ENCODE measurements at places on chromosomes 6 and 20.

GRCh38 chr6:53189554-53189953 lies 40.9 kb upstream of the GCM1 start:
- peak; percentile 86 for DNase-seq

DNA sequence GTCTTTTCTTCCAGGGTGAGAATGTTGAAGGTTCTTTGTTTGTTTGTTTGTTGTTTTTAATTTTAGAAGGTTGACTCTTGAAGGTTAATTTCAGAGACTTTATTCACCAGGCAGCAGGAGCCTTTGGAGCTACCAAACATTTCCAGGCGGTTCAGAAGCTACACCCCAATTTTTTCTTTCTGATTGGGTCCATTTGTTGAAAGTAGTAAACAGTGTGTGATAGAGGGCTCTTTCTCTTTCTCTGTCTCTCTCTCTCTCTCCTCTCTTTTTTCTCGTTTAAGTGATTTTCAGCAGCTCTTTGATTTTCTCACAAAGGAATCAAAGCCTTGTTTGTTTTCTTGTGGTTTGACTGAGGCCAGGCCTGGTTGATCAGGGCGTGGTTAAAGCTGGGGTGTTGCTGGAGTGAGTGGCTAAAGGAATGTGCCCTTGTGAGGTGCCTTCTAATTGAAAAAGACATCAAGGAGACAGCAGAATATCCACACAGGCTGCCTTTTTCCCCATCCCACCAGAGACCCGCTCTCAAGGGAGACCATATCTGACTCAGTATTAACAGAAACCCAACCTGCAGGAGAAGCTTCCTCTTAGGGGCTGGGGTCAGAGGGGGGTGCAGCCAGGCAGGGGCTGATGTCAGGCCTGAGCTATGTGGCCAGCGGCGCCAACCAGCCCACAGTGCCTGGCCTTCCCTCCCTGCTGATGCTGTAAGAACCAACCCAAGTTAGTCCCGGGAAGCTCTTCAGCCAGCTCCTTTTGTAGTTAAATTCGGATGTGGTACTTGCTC lies 40.4 kb upstream of the NAA20 start:
- peak; percentile 73 for DNase-seq

DNA sequence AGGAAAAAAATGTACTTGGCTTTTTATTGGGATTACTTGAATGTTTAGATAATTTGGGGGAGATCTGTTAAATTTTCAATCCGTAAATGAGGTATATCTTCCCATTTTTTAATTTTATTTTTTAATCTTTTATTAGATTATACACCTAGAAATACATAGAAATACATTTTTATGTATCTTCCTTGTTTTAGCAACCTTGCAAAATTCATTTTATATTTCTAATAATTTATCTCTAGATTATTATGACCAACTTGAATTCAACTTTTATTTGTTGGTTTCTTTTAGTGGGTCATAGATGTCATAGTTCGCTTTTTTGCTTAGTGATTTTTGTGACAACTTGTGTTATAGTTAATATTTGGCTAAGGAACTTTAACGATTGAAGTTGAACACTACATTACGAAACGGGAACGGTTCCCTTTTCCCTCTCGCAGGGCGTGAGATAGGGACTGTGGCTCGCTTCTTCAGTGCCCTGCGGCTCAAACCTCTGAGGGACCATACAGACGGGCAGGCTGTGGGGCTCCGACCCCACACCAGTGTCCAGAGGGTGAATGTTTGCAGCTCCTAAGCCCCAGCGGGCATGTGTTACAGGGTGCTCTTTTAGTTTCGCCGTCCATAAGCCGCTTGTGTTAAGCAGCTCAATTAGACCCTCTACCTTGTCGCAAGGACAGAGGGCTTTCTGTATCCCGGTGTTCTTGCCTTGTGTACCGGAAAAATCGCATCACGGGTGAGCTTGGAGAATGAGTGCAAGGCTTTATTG lies 53.8 kb downstream of the PRND start:
- no peak for DNase-seq

DNA sequence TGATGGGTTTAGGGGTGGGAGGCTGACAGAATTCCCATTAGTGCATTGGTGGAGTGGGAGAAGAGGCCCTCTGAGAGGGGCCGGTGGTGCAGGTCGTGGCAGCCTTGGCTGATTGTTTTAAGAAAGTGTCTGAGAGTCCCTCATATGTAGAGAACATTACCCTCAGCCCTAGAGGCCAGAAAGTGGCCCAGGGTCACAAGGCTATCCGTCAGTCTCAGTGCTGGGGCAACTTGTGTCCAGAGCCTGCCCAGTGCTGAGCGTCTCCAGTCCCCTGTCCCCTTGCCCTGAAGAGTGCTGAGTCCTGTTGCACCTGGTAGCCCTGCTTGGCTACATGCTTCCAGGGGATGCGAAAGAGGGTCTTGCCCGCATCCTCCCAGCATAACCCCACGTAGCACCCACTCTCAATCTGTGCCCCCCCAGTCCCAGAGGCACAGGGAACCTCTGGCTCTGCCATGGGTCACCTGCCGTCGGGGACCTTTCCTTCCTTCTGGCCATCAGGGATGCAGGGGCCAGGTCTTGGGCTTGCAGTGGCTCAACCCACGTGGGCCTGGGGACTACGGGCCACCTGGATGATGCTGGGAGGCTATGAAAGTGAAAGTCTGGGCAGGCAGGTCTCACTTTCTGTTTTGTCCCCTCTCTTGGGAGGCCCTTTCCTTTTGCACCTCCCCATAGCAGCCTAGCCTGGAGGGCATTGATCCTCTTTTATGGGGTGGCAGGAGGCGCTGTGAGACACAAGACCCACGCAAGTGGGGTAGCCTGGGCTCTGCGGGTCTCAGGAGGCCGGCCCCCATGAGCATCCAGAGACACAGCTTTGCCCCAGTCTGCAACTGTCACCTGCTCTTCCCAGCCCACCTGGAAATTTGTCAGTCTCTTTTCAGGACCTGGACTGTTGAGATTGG lies 12.2 kb downstream of the DUSP15 start:
- DNase-seq, result no peak

GRCh38 chr6:15389765-15390723 lies 144.2 kb downstream of the JARID2 start:
- DNase-seq, result peak; percentile 65

GRCh38 chr6:14468647-14469321 lies 351.2 kb downstream of the CD83 start:
- no peak for DNase-seq

DNA sequence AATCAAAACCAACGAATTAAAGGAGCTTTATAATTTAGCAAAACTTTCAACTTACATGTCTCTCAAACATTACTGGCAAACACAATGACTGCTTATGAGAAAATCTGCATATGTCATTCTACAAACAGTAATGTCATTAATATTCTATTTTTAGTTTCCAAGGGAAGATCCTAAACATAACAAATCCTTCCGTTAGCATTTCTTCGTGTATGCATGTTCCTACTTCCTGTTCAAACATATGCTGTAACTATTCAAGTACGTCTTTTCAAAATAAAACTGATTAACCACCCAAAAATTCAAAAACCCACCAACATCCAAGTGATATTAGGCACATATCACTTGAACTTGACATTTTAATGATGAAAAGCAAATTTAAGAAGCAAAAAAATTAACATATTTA lies 131.3 kb downstream of the HACE1 start:
- peak; percentile 22 for DNase-seq

DNA sequence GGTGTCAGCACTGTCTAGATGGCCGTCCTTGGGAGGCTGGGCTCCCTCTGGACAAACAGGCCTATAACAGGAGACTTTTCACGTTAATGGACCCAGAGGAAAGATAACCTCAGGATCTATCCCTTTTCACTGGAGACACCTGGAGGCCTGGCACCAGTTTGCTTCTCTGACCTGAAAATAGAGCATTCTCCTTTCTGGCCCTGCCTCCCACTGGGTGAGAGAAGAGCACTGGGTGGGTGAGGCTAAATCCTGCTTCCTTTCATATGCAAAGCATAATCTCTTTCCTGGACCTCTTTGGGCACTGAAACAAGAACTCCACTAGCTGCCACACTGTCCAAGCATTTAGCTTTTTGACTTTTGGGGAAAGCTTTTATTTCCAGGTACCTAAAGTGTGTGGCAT lies 78.3 kb downstream of the FOXO3 start:
- DNase-seq, result no peak

- DNase-seq, result no peak
Measured at GRCh38 chr6:133891149-133891926, 2.4 kb downstream of the TCF21 start.

GRCh38 chr6:122548281-122548680 lies 61.9 kb upstream of the PKIB start:
- DNase-seq, result no peak

GRCh38 chr20:57678340-57678739 lies 31.5 kb downstream of the PMEPA1 start:
- DNase-seq, result no peak

DNA sequence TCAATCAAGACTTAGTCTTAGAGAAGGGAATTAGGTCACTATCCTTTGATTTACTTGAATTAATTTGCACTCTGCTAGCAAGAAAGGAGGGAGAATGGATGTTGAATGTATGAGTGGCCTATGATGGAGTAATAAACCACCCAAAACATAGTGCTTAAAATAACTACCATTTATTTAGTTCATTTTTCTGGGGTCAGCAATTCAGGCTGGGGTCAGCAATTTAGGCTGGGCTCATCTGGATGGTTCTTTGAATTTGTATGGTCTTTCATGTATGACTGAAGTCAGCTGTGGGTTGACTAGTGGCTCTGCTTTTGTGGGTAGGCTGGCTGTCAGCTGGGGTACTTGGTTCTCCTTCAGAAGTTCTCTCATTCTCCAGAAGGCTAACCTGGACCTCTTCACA lies 21.0 kb upstream of the LAMA4 start:
- no peak for DNase-seq

DNA sequence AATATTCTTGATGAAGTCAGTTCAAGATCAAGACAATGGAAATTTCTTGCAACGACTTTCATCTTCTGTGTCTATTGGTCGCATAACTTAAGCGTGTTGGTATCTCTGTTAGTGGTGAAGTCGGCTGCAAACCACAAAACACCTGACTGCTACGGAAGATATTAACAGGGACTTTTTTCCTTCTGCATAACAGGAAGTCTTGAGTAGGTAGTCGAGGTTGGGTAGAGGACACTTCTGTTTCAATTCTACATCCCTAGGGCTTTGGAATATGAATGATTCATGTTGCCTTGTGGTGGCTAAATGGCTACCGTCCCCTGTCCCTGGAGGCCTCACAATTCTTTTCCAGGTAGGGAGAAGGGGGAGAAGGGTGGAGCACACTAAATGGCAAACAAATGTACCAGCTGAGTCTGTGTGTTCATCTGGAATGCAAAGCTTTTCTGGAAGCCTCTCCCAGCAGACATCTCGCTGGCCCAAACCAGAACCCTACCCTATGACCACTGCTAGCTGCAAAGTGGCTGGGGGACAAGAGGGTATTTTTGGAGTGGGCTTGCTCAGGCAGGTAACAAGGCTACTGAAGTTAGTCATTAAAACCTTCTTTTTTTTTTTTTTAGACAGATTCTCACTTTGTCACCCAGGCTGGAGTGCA lies 34.6 kb upstream of the NKX2-2 start:
- no peak for DNase-seq

GRCh38 chr6:43921548-43922425 lies 151.8 kb downstream of the VEGFA start:
- no peak for DNase-seq
